Stimulated activated CD8-positive, alpha-beta memory T cell treated with anti-CD3 and anti-CD28 coated beads, Interleukin-7, amount 100 ng/mL, for 48 hours (primary cell): ENCODE measurements at places on chromosomes 1 and 21.

DNA sequence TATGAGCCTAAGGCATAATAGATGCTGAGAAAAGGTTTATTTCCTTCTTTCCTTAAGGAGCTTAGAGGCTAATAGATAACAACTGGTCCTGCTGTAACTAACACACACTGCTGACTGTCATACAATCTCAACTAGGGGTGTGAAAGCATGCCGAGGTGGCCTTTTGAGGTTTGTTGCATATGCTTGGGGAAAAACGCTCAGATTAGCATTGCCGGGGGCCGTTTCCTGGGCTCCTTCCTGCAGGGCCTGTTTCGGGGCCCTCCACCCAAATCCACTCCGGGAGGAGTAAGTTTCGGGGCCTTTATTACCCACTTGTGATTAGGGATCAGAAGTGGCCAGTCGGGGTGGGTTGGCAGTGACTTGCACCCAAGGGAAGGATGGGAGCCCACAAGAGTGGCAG, 27.2 kb upstream of the RCSD1 start:
- DNase-seq, result no peak

- no peak for DNase-seq
These were observed 64.1 kb downstream of the LRRN2 start for GRCh38 chr1:204621396-204621795.

- DNase-seq, result no peak
These were observed 101.3 kb downstream of the FAF1 start for GRCh38 chr1:50858761-50859160.

- DNase-seq, result no peak
These were observed 1.1 kb downstream of the PLXNA2 start for GRCh38 chr1:208242941-208243526.

DNA sequence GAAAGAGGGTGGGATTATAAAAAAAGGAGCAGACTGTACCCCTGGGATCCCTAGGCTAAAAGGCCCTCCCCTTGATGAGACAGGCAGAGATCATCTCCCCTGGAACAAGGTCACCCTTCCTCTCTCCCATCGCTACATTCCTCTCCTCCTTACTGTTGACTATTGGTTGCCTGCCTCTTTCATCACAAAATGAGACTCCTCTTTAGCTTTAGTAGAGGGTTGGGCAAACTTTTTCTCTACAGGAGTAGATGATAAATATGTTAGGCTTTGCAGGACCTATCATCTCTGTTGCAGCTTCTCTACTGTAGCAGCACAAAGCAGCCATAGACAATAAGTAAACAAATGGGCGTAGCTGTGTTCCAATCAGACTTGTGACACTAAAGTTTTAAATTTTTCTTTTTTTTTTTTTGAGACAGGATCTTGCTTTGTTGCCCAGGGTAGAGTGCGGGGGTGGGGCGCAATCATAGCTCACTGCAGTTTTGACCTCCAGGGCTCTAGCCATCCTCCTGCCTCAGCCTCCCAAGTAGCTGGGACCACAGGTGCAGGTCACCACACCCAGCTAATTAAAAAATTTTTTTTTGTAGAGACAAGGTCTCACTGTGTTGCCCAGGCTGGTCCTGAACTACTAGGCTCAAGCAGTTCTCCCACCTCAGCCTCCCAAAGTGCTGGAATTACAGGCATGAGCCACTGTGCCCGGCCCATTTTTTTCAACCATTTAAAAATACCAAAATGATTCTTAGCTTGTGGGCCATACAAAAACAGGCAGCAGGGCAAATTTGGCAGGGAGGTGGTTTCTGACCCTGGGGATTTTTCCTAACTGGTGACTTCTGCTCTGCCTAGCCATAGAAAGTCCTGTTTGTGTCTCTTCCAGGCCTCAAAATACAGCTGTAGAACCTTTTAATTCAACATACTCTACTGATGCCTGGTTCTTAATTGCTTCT, 15.1 kb downstream of the MCL1 start:
- DNase-seq, result no peak

GRCh38 chr21:39078322-39079065, 104.8 kb downstream of the PSMG1 start:
- no peak for DNase-seq
